ENCODE measurements at places on chromosomes 4 and X.

- DNase-seq, result no peak
Observed at GRCh38 chr4:164700471-164700870, 53.5 kb upstream of the SMIM31 start.

DNA sequence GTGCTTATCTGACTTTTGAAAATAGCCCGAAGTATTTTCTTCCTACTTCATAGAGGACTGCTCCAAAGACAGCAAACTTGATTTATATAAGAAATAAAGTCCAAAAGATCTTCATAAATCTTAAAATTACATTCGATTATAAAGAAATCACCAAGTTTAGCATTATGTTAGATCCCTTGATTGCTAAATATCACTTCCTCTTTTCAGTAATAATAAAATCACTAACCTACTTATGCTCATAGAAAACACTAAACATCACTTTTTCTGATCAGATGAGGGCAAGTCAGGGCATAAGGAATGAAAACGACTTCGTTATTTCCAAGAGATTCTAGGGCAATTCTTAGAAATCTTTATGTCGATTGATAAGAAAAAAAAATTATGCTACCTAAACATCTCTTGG lies 32.0 kb downstream of the DYNLT3 start:
- no peak for DNase-seq

GRCh38 chr4:111979921-111980320 lies 165.3 kb upstream of the FAM241A start:
- DNase-seq, result no peak

- no peak for DNase-seq
Observed at GRCh38 chr4:186260504-186261448, 5.2 kb upstream of the F11 start.

DNA sequence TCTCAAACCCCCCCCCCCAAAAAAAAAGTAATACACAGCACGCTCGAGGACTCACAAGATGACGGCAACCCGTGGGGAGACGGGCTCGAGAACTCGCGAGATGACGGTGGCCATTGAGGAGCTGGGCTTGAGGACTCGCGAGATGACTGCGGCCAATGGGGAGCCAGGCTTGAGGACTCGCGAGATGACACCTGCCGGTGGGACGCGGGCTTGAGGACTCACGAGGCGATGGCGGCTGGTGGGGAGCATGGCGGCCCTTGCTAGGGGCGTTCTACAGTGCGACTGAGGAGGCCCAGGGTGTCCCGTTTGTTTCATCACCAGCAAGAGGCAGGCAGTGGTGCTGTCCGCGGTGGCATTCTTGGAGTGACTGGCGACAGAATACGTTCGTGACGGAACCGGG lies 172.4 kb upstream of the MAGEB16 start:
- DNase-seq, result no peak

GRCh38 chrX:111505783-111506182 lies 5.7 kb upstream of the SERTM2 start:
- DNase-seq, result no peak

DNA sequence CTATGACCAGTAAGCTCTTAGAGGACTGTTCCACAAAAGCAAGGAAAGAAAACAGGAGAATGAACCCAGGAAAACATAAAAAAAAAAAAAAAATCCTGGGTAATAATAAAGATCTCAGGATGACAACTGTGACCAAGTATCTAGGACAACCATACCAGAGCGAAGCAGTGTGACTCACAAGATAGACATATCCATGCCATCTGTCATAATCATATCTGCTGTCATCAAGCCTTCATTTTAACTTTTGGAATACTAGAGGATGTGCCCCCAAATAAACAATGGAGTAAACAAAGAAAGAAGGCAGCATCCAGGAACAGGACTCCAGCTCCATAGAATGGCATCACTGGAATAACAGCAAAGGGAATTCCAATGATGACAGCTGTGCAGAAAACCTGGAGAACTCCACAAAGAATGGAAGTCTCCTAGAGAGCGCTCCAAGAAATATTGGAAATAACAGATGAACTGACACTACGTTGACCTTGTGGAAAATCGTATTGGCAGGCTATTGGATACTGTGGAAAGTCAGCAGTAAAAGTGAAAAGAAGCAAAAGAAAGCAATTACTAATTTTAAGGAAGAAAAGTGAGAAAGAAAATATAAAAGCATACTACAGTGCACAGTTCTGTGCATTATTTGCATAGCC lies 35.3 kb downstream of the HPGDS start:
- DNase-seq, result no peak

DNA sequence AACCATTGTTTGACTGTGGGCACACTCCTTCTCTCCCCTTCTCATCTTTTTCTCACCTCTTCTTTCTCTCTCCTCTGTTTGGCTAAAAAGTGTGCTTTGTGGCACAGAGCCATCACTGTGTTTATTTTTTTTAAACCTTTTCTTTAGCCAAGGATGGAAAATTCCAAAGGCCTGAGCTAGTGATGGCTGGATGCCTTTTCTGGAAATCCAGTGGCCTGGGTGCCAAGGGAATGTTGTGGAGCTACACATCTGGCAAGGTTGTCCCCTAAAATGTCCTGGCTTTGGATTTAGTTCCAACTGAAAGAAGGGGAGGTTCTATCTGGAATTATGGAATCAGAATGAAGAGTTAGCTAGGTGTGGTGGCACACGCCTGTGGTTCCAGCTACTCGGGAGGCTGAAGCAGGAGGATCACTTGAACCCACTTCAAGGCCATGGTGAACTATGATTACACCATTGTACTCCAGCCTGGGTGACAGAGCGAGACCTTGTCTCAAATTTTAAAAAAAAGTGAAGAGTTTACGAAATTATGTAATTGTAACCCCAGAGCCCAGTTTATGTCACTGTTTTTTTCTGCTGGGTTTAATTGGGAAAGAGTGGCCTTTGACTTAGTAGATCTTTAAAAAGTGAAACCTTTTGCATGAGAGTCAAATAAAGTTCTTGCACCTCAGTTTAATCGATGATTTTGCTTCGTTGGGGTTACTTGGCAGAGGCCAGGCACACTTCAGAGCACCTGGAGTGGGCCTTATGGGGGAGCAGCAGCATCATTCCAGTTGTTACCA lies 17.7 kb downstream of the DOCK11 start:
- DNase-seq, result no peak

- DNase-seq, result no peak
Observed at GRCh38 chr4:67941074-67941473, 22.2 kb downstream of the TMPRSS11A start.

DNA sequence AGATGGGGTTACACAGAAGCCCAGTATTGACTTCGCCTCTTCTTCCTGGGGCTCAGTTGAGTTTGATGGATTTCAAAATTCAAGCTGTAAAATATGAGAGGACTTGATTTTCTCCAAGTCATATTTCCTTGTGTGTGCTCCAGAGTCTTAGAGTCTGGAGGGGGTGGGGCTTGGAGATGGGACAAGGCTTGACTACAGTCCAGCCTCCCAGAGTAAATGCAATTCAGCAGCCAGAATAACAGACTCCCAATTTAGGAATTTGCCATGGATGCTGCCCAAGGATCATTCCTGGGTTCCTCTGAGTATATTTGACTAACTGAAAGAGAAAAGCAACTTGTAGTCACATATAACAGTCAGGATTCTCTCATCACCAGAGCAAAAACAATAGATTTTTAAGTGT lies 53.7 kb upstream of the RBPJ start:
- DNase-seq, result no peak

DNA sequence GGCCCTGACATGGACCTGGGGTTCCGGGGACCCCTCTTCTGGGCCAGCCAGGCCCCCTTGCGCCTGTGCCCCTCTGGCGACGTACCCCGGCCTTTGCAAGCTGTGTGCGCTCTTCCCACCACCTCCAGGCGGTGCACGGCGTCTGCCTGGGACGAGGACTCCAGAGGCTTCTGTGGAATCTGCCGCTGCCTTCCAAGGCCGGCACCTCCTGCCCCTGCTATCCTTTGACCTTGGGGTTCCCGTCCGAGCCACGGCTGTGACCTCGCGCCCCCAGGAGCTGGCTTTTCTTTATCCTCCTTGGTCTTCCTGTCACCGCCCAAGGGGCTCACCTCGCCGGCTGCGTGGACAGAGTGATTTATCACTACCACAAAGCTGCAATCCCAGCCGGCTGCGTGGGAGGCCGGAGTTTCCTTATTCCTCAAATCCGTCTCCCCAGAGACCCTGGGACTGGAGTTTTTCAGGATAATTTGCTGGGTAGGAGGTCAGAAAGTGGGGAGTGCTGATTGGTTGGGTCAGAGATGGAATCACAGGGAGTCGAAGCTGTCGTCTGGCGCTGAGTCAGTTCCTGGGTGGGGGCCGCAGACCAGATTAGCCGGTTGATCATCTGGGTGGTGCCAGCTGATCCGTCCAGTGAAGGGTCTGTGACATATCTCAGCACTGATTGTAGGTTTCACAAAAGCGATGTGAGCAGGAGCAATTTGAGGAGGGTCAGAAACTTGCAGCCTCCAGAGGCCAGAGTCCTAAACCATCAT lies 19.8 kb upstream of the PLCXD1 start:
- DNase-seq, result no peak

DNA sequence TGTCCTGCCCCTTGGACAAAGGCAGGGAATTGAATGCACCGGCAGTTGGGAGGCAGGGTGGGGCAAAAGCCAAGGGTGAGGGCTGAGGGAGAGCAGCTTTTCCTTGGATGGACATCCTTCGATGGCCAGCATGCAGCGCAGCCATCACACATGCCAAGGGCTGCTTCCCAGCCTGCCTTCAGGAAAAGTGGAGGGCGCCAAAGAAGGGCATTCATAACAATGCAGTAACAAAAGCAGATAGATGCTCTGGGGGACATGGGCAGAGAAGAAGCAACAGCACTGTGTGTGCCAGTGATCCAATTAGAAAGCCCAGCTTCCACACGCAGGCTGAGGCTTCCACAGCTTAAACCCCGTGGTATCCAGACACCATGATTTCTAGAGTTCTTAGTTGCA lies 71.5 kb downstream of the TSPAN5 start:
- DNase-seq, result no peak

DNA sequence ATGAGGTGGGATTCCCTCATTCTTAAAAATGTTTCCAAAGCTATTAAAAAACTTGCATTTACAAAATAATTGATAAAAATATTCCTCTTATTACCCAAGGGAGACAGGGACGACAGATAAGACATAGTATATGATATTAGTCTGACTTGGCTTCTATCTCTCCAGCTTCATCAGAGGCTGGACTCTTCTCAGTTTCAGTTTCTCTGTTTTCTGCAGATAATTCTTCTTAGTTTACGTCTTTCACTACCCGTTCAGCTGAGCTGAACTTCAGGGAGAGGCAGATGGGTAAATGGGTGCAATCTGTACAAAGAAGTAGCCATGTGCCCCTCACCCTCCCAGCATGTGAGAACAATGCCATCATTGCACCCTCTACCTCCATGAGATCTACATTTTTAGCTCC lies 214.0 kb upstream of the SLIT2 start:
- no peak for DNase-seq

- DNase-seq, result no peak
Observed at GRCh38 chrX:111182997-111183396, 87.0 kb downstream of the PAK3 start.

- DNase-seq, result no peak
Observed at GRCh38 chr4:86965019-86965976, 30.5 kb downstream of the AFF1 start.
